ENCODE measurements at places on chromosomes 5 and 9. TPM values are rescaled to one million over a fixed set of nuclear protein-coding genes. Genes with fewer than 3 reads are reported as not detected.

GRCh38 chr5:64594601-64595000 lies 88.8 kb downstream of the RGS7BP start:
- H3K4me3 ChIP-seq = no peak overlapping the region
- no peaks in the 10 kb centered on the region for H3K27me3 ChIP-seq
- no peaks in the 10 kb centered on the region for H3K36me3 ChIP-seq
- no peak for DNase-seq
- H3K27ac ChIP-seq = peak overlapping the region; percentile 23

FKBP15 gene
- 26.4 TPM for total RNA-seq

DNA sequence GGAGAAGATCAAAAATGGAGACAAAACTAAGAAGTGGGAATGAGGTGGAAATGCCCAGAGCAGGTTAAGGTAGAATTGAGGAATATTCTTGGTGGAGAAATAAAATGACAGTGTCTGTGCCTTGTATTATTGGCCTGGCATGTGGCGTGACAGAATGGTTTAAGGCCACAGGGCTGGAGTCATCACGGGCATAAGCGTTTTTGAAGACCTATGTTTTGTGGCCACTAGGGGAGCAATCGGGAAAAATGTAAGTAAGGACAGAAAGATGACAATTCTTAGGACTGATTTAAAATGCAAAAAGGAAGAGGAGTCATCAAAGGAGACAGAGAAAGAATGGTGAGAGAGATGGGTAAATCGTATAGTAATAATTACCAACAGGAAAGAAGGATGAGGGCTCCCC lies 72.2 kb upstream of the EPB41L4A start:
- DNase-seq = no peak
- H3K27me3 ChIP-seq = no peaks in the 10 kb centered on the region
- no peaks in the 10 kb centered on the region for H3K36me3 ChIP-seq
- no peak overlapping the region for H3K27ac ChIP-seq
- no peak overlapping the region for H3K4me3 ChIP-seq

- peaks cover 3% of the 10 kb centered on the region for H3K4me1 ChIP-seq
- no peak overlapping the region for H3K4me3 ChIP-seq
- H3K36me3 ChIP-seq = no peaks in the 10 kb centered on the region
- H3K27me3 ChIP-seq = no peaks in the 10 kb centered on the region
- no peak for DNase-seq
These were observed 39.8 kb downstream of the CYSTM1 start for GRCh38 chr5:140214831-140215230.

DNA sequence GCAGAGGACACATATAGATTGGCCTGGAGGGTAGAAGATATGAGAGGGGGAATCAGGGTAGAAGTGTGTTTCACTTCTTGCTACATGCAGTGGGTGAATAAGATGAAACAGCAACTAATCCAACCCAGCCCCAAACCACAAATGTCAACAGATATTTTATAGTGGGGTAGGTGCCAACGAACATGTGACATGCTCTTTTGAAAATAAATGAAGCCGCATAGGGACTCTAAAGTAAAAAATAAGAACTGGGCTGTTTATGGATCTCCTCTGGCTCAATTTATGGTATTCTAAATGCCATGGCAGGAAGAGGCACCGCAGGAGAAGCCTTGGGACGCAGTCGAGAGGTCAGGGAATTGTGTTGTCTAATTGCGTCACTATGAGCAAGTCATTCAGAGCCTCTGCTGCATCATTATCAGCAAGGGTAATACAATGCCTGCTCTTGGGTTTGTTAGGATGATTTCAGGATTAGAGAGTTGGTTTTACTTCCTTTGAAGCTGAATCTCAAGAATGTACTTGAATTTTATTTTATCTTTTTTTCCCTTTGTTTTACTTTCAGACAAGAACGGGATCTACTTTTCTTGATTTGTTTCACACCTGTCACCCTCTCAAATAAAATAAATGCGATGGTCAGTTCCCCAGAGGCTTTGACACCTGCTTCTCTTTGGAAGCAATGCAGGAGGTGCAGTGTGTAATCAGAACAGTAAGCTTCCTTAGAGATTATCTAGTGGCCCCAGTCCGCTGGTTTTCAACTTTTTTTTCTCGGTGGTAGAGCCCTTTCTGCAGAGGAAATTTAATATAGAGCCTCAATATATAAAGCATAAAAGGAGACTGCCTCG lies 375.6 kb upstream of the CLINT1 start:
- no peak overlapping the region for H3K27ac ChIP-seq
- H3K27me3 ChIP-seq = no peaks in the 10 kb centered on the region
- no peaks in the 10 kb centered on the region for H3K36me3 ChIP-seq
- H3K4me1 ChIP-seq = no peaks in the 10 kb centered on the region

NIM1K gene
- 0.85 TPM for total RNA-seq

DNA sequence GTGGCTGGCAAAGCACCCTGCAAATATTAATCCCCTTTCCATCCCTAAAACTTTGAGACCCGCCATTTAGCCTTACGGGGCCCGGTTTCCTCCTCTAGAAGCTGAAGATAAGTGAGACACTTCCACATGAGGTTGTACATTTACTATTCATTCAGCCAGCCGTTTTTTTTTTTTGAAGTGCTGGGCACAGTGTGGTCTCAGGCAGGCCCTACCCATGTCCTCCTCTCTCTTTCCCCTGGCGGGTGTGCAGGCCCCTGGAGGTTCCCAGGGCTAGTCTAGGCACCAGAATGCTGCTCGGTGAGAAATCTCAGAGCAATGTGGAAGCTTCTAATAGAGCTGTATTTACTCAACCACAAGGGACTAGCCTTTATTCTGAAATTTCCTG lies 107.4 kb upstream of the LARP1 start:
- DNase-seq = no peak
- no peaks in the 10 kb centered on the region for H3K27me3 ChIP-seq
- no peaks in the 10 kb centered on the region for H3K36me3 ChIP-seq
- peak overlapping the region; percentile 77 for H3K4me3 ChIP-seq

- DNase-seq = no peak
- no peaks in the 10 kb centered on the region for H3K36me3 ChIP-seq
- H3K27me3 ChIP-seq = no peaks in the 10 kb centered on the region
- H3K27ac ChIP-seq = no peak overlapping the region
These were observed 721.2 kb upstream of the COX7C start for GRCh38 chr5:85896514-85896913.

PCDHB10 gene
- total RNA-seq = 6.1 TPM

INSYN2B gene
- total RNA-seq = 1.1 TPM

MED10 gene
- total RNA-seq = 30.9 TPM

SPATA31C1 gene
- not detected for total RNA-seq

- no peak overlapping the region for H3K4me3 ChIP-seq
- H3K27me3 ChIP-seq = no peaks in the 10 kb centered on the region
- DNase-seq = no peak
These were observed 53.5 kb downstream of the SMIM23 start for GRCh38 chr5:171839112-171839511.

- no peak overlapping the region for H3K4me3 ChIP-seq
- H3K36me3 ChIP-seq = peaks cover 8% of the 10 kb centered on the region
- no peaks in the 10 kb centered on the region for H3K27me3 ChIP-seq
- DNase-seq = no peak
- H3K4me1 ChIP-seq = no peaks in the 10 kb centered on the region
These were observed 25.7 kb downstream of the SREK1IP1 start for GRCh38 chr5:64742821-64743220.

SKP1 gene
- 236 TPM for total RNA-seq

DNA sequence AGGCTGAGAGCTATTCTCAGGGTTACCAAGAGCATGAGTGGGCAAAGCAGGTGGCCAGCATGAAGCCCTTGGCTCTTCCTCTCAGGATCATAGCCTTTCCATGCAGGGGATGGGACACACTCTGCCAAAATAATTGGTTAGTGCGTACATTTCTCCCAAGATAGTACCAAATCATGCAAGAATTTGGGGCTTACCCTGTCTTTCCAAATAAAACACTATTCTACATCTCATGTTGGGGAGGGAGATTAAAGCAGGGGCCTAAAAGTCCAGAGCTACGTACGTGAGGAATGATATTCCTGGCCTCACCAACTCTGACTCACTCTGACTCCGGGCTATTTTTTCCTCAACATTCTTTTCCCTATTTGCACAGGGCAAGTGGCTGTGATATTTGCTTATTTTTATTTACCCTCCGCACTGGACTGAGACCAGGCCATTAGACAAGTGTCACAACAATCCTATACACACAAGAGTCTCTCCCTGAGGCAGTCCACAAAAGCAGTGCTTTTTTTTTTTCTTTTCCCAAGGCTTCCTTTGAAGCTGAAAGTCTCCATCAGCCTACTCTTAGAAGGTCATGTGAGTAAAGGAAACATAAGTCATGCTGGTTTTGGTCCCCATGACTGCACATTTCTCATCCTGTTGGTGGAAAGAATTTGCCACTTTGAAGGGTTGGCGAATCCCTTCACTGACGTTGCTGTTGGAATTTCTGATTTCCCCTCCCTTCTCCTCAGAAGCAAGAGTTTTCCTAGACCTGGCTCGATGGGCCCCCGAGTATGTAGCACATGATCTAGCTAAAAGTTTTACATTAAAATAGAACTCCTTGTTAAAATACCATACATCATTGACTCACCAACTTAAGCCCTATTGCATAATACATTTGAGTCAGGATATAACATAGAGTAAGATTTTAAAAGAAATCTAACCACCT lies 40.0 kb downstream of the TMEM252 start:
- peak overlapping the region; percentile 94 for H3K27ac ChIP-seq
- peaks cover 18% of the 10 kb centered on the region for H3K4me1 ChIP-seq
- H3K36me3 ChIP-seq = no peaks in the 10 kb centered on the region
- DNase-seq = no peak

ANKRD20A1 gene
- total RNA-seq = not detected

MYOT gene
- total RNA-seq = 16.3 TPM

C9orf50 gene
- total RNA-seq = not detected

- H3K27me3 ChIP-seq = no peaks in the 10 kb centered on the region
- DNase-seq = no peak
- peaks cover 7% of the 10 kb centered on the region for H3K36me3 ChIP-seq
These were observed 225.8 kb downstream of the FANCC start for GRCh38 chr9:95091601-95092261.

DNA sequence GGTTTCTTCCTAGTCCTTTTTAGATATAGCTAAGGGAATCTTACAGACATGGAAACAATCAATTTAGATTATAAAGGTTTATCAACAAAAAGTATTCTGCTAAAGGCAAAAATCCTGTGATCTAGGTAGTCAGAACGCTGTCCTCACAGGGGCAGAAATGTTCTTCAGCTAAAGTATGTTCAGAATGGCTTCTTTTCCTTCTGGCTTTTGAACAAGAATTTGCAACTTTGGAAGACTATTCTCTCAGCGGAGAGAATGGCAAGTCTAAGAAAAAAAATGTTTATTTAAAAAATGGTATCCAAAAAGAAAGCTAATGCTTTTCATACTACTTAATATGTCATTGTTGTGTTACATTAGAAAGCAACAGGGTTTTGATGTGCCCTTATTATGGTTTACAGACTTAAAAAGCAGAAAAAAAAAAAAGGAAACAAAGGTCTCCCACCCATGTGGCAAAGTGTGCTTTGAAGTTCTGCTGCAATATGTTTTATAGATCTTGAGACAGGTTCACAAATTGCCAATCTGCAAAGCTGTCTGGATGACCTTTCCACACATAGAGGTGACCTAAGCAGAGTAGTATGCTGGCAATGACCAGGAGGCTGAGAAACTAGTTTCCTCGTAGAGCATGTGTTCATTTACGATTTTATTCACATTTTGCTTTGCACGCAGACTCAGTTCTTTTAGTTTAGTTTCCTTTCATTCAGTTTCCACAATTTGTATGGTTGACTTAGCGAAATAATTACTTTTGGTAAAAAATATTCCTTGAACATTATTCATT lies 45.1 kb upstream of the PJA2 start:
- H3K27me3 ChIP-seq = no peaks in the 10 kb centered on the region
- no peak for DNase-seq
- no peaks in the 10 kb centered on the region for H3K36me3 ChIP-seq
- H3K27ac ChIP-seq = peak overlapping the region; percentile 67

GRCh38 chr5:61534481-61535267 lies 202.6 kb downstream of the ZSWIM6 start:
- no peak overlapping the region for H3K27ac ChIP-seq
- H3K27me3 ChIP-seq = no peaks in the 10 kb centered on the region
- DNase-seq = no peak
- H3K36me3 ChIP-seq = peaks cover 7% of the 10 kb centered on the region
- H3K4me1 ChIP-seq = no peaks in the 10 kb centered on the region
- no peak overlapping the region for H3K4me3 ChIP-seq

DNA sequence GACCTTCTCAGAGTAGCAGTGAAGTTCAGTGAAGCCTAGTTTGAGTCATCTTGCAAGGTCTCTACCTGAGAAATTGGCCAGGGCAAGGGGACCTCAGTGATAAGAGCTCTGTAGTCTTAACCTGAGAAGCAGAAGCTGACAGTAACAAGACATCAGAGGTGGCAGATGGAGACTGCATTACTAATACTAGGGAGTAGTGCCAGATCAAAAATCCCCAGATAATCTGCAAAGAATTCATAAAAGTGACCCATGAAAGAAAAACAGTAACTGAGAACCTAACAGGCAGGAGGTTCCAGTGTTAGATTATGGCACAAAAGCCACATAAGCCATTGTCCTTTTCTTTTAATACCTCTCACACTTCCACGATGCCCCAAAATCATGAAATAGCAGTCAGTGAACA lies 175.5 kb downstream of the MUSK start:
- DNase-seq = no peak
- no peaks in the 10 kb centered on the region for H3K27me3 ChIP-seq
- no peaks in the 10 kb centered on the region for H3K36me3 ChIP-seq
- peaks cover 12% of the 10 kb centered on the region for H3K4me1 ChIP-seq
- no peak overlapping the region for H3K4me3 ChIP-seq

DNA sequence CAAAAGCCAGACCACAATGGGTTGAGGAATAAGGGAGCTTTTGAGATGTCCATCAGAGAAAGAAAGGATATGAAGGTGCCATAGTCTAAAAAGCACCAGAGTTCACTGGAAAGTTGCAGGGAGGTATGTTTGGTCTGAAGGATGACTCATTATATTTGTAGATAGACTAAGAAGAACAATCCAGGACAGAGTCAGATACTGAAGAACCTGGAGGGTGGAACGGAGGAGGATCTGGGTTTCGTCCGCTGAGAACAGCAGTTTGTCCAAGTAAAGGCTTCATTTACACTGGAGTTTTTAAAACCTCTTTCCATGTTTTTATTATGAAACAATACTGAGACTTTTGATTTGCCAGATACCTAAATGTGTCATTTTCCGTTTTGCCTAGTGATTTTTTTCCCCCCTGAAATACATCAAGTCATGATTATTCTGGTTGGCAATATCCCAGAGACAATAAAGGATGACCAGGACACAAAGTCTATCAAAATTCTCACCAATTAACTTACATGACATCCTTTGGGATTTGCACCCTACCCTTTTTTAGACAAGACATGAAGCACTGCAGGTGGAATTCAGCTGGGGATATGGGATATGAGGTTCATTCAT lies 219.9 kb downstream of the MLLT3 start:
- H3K4me1 ChIP-seq = no peaks in the 10 kb centered on the region
- H3K36me3 ChIP-seq = no peaks in the 10 kb centered on the region
- no peaks in the 10 kb centered on the region for H3K27me3 ChIP-seq

- no peaks in the 10 kb centered on the region for H3K27me3 ChIP-seq
- H3K27ac ChIP-seq = no peak overlapping the region
- no peak overlapping the region for H3K4me3 ChIP-seq
- no peaks in the 10 kb centered on the region for H3K4me1 ChIP-seq
- no peaks in the 10 kb centered on the region for H3K36me3 ChIP-seq
These were observed 10.3 kb downstream of the FST start for GRCh38 chr5:53490747-53491146.
